ENCODE measurements at places on chromosomes 13 and 19.

- no peak for DNase-seq
Measured at GRCh38 chr13:66921437-66921836, 308.7 kb downstream of the PCDH9 start.

GRCh38 chr13:92806215-92806614 lies 420.4 kb upstream of the GPC6 start:
- no peak for DNase-seq

GRCh38 chr19:42196011-42197001 lies 21.2 kb downstream of the DEDD2 start:
- no peak for DNase-seq

DNA sequence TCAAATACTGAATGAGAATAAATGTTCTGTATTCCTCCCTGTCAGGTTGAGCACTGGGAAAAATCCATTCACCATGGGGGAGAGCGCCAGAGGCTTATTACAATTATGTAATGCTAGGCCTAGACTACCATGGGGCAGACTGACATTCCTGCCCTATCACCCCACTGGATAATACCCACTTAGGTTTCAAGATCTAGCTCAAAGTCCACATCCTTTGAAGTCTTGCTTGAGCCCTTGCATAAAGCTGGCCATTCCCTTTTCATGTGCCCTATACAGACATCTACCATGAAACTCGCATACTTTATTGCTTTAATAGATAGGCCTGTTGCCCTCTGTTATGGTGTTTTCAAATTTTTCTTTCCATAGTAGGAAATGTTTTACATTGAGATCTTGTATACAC lies 149.3 kb downstream of the RGCC start:
- DNase-seq: no peak

DNA sequence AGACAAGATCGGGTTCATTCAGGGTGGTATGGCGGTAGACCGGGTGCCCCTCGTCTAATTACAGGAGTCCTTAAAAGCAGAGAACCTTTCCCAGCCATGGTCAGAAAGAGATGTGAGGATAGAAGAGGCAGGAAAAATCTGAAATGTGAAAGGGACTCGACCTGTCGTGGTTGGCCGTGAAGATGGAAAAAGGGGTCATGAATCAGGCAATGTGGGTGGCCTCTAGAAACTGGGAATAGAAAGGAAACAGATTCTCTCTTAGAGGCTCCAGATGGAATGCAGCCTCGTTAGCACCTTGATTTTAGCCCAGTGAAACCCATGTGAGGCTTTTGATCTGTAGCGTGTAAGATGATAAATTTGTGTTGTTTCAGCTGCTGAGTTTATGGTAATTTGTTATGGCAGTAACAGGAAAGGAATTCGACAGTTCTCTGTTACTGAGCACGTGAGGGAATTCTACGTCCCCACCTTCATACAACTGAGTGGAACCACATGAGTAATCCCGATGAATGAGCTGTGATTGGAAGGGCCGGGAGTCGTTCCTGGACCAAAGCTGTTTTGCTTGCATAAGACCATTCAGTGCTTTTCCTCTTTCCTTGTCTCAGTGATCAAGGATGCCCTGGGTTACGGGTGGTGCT lies 11.0 kb upstream of the CA11 start:
- DNase-seq: no peak

DNA sequence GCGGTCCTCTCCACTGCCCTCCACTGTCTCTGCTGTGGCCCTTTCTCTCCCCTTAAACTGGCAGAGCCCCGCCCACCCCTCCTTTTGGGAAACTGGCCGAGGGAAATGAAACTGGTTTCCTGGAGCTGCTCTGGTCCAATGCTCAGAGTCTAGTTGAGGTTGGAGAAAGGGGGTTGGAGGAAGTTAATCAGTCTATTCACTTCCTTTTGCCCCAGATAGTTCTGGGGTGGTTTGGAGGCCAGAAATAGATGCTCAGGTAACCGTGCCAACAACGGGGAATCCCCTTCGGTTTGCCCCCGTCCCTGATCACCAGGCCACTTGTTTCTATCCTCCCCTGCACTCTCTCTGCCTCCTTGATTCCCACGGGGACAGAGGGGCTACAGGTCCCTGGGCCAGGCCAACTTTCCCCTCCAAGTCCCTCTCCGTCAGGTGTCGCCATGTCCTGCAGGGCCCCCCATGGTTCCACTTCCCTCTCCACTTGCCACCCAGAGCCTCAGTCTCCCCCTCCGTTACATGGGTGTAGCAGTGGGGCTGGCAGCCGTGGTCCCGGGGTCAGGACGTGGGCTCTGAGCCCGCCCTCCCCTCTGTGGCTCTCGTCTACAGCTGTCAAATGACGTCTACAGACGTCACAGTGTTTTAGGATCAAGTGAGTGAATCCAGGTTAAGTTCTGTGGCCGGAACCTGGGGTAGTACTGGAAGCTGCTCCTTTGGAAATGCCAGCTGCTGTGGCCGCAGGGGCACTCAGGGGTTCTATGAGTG lies at the start of gene IL4I1:
Gene IL4I1 (minus strand): TSS at position 25 of the 759 bp plus-strand sequence. CDS start 727 bp downstream, outside the sequence.
- DNase-seq: peak; percentile 33

- DNase-seq: no peak
Measured at GRCh38 chr19:56842412-56842811, 1.9 kb upstream of the PEG3 start.

DNA sequence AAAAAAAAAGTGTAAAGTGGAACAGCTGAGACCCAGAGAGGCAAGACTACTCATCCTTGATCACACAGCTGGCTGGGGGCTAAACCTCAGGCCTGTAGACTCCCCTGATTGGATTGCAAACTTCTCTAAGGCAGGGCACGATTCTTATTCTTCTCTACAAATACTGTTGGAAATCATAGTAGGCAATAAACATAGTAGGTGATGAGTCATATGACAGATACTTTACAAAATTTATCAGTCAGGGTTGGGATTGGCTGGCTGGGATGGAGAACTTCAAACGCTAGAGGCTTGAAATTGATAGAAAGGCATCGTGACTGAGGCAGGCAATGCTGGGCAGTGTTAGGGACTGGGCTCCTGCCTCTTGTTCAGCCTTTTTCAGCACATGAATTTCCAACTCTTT lies 5.9 kb upstream of the MATK start:
- DNase-seq: no peak

DNA sequence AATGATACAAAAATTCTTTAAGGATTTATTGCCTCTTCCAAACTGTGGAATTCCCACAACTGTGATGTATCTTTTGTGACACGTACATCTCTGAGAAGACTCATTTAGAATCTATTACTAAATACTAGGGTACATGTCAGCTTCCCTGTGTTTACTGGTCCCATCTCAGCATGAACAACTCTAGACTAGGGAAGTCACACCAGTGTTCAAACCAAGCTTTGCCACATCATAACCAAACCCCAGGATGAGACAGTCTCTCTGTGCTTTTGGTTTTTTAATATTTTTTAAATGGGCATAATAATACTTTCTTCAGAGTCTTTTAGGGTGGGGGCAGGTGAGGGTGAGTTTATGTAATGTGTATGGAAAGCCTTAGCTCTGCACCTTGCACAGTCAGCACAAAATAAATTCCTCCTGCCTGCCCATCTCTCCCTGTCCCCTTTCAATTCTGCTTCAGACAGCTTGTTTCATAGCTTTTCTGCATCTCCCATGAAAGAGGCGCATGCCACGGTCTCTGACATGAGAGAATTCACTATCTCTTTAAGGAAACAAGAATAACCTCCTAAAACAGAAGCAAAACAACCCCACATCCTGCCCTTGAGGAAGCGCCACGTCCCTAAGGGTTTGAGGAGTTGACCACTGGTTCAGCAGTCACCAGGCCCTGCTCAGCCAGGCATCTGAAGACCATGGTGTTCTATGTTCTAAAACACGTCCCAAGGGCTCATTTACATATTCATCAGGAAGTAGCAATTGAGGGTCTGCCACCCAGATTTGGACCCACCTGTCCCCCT lies 174.5 kb downstream of the USP12 start:
- DNase-seq: no peak

- DNase-seq: no peak
Measured at GRCh38 chr13:106373989-106374572, 161.4 kb downstream of the EFNB2 start.

GRCh38 chr13:44747179-44747578 lies 171.0 kb upstream of the TSC22D1 start:
- DNase-seq: no peak

DNA sequence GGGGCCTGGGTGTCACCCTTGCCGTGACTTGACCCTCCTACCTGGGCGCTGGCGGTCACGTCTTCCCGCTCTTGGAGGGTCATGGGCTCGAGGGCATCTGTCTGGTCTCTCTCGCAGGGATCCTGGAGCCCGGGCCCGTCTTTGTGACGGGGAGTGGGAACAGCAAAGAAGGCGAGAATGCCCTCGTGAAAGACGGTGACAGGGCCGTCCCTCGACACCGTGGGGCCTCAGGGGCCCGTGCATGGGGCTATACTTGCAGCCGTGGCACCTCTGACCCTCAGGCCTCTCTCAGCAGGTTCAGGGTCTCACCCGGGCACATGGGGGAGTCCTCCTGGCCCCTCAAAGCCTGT lies 20.9 kb upstream of the MATK start:
- DNase-seq: no peak

GRCh38 chr13:113792236-113792770 lies 33.3 kb downstream of the TMEM255B start:
- DNase-seq: no peak

DNA sequence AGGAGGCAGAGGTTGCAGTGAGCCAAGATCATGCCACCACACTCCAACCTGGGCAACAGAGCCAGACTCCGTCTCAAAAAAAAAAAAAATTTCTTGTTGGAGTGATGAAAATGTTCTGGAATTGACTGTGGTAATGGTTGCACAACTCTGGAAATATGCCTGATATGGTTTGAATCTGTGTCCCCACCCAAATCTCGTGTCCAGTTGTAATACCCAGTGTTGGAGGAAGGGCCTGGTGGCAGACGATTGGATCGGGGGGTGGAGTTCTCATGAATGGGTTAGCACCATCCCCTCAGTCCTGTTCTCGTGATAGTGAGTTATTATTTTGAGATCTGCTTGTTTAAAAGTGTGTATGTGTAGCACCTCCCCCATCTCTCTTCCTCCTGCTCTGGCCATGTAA lies 41.1 kb upstream of the MAP3K10 start:
- DNase-seq: no peak

DNA sequence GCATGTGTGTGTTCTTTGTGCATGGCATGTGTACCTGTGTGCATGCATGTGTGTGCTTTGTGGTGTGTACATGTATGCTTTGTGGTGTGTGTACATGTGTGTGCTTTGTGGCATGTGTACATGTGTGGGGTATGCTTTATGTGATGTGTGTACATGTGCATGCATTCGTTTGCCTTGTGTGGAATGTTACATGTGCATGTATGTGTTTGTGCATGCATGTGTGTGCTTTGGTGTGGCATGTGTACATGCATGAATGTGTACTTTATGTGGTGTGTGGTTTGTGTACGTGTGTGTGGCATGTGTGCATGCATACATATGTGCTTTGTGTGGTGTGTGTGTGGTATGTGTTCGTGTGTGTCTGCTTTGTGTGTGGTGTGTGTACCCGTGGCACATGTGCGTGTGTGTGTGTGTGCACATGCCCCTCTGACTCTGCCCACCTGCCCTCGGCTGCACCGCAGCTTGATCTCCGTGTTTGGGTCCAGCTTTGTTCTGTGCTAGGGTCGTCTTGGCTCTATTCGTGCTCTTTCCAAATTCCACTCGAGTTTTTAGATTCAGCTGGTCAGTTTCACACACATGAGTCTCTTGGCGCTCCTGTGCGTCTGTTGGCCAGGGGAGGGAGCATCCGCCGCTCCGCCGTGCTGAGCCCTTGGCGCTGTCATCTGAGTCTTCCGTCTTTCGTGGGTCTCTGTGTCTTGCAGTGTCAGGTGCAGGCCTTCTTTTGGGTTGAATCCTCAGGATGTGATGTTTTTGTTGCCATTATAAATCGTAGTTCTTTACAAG lies 46.5 kb upstream of the TFDP1 start:
- no peak for DNase-seq

DNA sequence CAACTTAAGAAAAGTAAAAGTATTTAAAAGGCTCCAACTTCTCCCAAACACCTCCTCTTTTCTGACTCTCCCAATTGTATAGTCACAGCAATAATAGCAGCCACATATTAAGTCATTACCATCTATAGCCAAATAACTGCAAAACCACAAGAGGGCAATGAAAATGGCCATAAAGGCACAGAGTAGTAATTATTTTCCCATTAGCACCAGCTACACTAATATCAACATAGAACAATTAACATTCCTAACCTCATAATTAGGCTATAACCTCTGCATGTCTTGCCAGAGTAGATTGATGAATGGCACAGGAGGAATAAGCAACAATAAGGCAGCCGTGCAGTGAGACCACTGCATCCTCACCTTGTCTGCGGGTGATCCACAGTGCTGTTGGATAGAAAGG lies 226.4 kb upstream of the SERP2 start:
- DNase-seq: no peak

DNA sequence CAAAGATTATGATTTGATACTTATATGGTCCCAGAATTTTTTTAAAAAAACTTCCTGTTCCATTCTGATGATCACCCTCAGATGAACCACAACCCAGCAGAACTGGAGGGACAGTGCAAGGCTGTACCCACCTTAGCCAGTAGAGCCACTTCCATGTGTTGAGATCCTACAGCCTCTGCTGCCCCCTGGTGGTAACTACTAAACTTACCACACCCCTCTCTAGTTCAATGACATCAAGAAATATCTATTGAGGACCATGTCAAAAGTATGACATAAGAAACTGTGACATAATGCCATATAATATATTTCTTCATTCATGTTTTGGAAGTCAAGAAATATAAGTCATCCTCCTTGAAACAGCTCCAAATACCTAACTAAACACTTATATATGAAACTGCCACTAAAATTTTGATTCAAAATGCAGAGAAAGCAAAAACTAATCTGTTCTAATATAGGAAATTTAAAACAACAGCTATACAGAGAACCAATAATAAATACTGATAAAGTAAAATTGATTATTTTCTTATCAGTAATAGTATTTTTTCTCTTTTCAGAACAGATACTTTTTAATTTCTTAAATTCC lies 412.6 kb downstream of the KCTD12 start:
- DNase-seq: peak; percentile 58

Data from activated T-cell treated with anti-CD3 and anti-CD28 coated beads for 1 hour (primary cell).